Aorta (tissue), 5 donors: ENCODE measurements at places on chromosomes 4 and X. TPM values are rescaled to one million over a fixed set of nuclear protein-coding genes. Genes with fewer than 3 reads are reported as not detected.

DNA sequence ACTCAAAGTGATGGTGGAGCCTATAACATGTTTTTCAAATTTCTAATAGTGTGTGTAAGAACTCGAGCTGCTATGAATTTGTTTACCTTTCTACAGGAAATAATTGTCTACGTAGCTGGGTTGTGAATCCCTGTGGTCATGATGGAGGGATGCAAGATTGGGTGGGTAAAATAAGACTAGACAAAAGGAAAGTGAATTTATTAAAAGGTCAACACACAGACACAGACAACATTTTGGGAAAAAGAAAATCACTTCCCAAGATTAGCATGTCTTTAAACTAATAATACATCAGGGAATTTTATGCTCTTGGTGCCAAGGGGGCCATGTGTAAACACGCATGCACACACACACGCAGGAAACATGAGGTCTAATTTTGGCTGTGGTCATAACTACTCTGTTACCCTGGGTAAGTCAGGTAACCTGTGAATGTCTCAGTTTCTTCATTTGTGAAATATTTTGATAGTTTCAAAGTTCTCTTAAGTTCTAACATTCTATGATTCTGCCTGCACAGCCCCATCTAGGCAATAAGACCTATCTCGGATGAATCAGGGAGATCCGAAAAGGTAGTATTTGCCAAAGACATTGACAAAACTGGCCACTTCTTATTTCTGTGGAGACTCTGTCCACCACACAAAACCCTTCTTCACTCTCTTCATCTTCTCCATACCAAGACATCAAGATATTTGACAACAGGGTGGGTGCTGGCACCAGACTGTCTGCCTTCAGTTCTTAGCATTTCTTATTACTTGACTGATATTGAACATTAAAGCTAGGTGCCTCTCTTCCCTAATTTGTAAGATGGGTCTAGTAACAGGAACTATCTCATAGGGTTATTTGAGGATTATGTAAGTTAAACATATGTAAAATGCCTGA lies 1.6 kb upstream of the UNC5C start:
- no peaks in the 10 kb centered on the region for H3K27me3 ChIP-seq
- no peaks in the 10 kb centered on the region for H3K36me3 ChIP-seq
- H3K4me1 ChIP-seq, result no peaks in the 10 kb centered on the region

- no peak for DNase-seq
- H3K4me1 ChIP-seq, result no peaks in the 10 kb centered on the region
- H3K27me3 ChIP-seq, result no peaks in the 10 kb centered on the region
- no peaks in the 10 kb centered on the region for H3K36me3 ChIP-seq
These were observed 1.4 kb downstream of the DCX start for GRCh38 chrX:111410590-111411078.

Gene CT55
- total RNA-seq, result not detected

GRCh38 chr4:138645289-138645688 lies 370.3 kb upstream of the NOCT start:
- H3K4me3 ChIP-seq, result no peak overlapping the region
- no peaks in the 10 kb centered on the region for H3K27me3 ChIP-seq
- DNase-seq, result no peak

DNA sequence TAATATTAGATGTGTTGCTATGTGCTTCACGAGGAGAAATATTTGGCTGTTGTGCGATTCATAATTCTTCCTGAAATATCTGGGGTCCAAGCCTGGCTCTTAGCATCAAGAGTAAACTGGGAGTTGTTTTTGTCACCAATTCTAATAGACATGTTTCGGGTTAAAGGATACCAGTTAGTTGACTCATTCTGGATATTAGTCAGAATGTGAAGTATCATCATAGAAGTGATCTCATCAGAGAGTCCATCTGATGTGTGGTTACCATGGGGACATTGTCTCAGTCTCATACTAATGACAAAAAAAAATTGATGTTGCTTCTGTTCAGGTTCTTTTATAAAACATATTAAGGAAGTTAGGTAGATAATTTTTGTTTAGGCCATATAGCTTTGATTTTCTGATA lies 57.2 kb upstream of the MTMR1 start:
- no peaks in the 10 kb centered on the region for H3K27me3 ChIP-seq
- H3K4me3 ChIP-seq, result no peak overlapping the region
- H3K27ac ChIP-seq, result no peak overlapping the region
- no peaks in the 10 kb centered on the region for H3K36me3 ChIP-seq
- no peaks in the 10 kb centered on the region for H3K4me1 ChIP-seq

DNA sequence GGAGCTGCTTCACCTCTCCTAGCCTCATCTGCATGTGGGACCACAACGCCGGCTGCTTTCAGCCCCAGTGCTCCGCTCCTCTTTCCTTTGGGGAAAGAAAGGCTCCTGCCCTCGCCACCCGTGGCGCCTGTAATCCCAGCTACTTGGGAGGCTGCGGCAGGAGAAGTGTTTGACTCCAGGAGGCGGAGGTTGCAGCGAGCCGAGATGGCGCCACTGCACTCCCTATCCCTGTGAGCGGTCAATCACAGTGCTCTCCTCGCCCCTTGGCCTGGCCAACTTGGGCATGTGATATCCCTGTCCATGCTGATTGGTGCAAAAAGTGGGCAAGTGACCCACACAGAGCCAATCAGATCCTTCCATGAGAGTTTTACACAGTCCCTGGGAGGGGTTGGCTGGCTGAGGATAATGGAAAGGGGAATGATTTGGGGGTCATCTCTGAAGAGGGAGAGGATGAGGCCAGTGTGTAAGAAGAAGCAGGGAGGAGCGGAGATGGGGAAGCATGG lies 56.2 kb downstream of the WFS1 start:
- no peak overlapping the region for H3K27ac ChIP-seq
- H3K27me3 ChIP-seq, result no peaks in the 10 kb centered on the region
- DNase-seq, result no peak
- H3K4me1 ChIP-seq, result no peaks in the 10 kb centered on the region
- no peaks in the 10 kb centered on the region for H3K36me3 ChIP-seq

Gene DMP1
- total RNA-seq, result not detected

GRCh38 chr4:31054295-31054694 lies 334.1 kb downstream of the PCDH7 start:
- no peak overlapping the region for H3K4me3 ChIP-seq
- peaks cover 4% of the 10 kb centered on the region for H3K4me1 ChIP-seq
- no peak for DNase-seq
- H3K27me3 ChIP-seq, result no peaks in the 10 kb centered on the region

- H3K27ac ChIP-seq, result no peak overlapping the region
- H3K4me1 ChIP-seq, result no peaks in the 10 kb centered on the region
- peak; percentile 57 for DNase-seq
- H3K36me3 ChIP-seq, result no peaks in the 10 kb centered on the region
- no peak overlapping the region for H3K4me3 ChIP-seq
- no peaks in the 10 kb centered on the region for H3K27me3 ChIP-seq
These were observed 76.0 kb downstream of the SPIN4 start for GRCh38 chrX:63275127-63275526.

Gene GRIPAP1
- 46.1 TPM for total RNA-seq

- DNase-seq, result no peak
- no peaks in the 10 kb centered on the region for H3K36me3 ChIP-seq
- no peak overlapping the region for H3K27ac ChIP-seq
- H3K27me3 ChIP-seq, result no peaks in the 10 kb centered on the region
- H3K4me1 ChIP-seq, result no peaks in the 10 kb centered on the region
These were observed 26.5 kb upstream of the RBMX start for GRCh38 chrX:136906921-136907510.

DNA sequence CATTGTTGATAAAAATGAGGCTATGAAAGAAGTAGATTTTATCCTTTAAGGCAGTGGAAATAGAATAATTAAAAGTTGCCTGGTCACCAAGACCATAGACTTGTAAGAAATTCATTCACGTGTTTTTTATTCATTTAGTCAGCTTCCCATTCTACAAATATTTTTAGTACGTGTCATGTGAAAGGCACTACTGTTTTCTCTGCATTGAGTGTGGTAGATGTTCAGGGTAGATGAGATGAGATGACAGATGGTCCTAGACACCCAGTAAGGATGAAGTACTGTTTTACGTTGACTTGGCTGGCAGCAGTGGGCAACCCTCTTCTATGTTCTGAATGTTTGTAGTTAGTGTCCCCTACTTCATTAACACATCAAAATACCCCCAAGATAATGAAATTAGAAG lies 228.1 kb downstream of the ARHGAP24 start:
- no peak overlapping the region for H3K4me3 ChIP-seq
- no peaks in the 10 kb centered on the region for H3K4me1 ChIP-seq
- no peaks in the 10 kb centered on the region for H3K27me3 ChIP-seq
- no peak for DNase-seq
- H3K27ac ChIP-seq, result no peak overlapping the region

Gene PI4K2B
- total RNA-seq, result 12.2 TPM

DNA sequence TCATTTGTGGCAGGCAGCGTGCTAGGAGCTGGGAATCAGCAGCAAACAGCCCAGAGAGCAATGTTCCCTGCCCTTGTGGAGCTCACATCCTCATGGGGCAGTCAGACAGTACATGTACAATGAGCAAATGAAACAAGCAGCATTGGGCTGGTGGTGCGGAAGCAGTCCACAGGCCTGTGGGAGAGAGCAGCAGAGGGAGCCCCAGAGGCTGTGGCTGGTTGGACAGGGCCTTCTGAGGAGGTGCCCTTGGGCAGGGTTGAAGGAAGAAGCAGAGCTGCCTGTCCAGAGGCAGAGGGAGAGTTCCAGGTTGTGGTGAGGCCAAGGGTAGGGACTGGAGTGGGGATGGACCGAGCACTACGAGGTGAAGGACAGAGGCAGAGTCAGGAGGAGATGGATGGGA lies 22.5 kb downstream of the MMGT1 start:
- no peak overlapping the region for H3K4me3 ChIP-seq
- H3K36me3 ChIP-seq, result no peaks in the 10 kb centered on the region
- DNase-seq, result no peak
- H3K27ac ChIP-seq, result no peak overlapping the region

DNA sequence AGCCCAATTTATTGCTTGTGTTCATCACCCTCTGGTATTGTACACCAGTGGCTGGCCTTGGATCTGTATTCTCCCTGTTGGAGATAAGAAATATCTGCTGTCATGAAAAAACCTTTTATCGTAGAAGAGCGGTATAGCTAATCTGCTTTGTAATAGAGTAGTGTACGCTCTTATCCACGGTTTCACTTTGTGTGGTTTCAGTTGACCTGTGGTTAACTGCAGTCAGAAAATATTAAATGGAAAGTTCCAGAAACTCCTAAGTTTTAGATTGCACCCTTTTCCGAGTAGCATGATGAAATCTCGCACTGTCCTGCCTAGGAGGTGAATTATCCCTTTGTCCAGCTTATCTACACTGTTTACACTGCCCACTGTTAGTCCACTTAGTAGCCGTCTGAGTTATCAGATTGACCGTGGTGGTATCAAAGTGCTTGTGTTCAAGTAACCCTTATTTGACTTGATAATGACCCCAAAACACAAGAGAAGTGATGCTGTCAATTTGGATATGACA lies 42.4 kb downstream of the KDM6A start:
- H3K27me3 ChIP-seq, result no peaks in the 10 kb centered on the region
- peaks cover 6% of the 10 kb centered on the region for H3K4me1 ChIP-seq
- no peak overlapping the region for H3K27ac ChIP-seq
- no peak for DNase-seq

GRCh38 chr4:48553720-48554119 lies 63.7 kb downstream of the ZAR1 start:
- peaks cover 11% of the 10 kb centered on the region for H3K36me3 ChIP-seq
- H3K27ac ChIP-seq, result no peak overlapping the region
- no peaks in the 10 kb centered on the region for H3K4me1 ChIP-seq
- no peak for DNase-seq

DNA sequence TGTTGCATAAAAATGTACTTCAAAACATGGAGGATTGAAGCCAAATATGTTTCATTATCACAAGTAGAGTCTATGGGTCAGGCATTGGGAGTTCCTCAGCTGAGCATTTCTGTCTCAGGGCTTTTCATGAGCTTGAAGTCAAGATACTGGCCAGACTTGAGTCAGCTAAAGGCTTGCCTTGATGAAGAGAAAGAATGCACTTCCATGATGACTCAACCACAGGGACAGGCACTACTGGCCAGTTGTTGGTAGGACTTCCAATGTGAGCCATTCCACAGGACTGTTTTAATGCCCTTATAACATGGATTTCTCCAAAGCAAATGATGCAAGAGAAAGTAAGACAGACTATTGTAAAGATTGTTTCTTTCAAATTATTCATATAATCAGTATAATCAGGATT lies 895.6 kb downstream of the RAB28 start:
- no peak overlapping the region for H3K27ac ChIP-seq
- H3K36me3 ChIP-seq, result no peaks in the 10 kb centered on the region
- no peaks in the 10 kb centered on the region for H3K27me3 ChIP-seq
- H3K4me1 ChIP-seq, result no peaks in the 10 kb centered on the region
- DNase-seq, result no peak
- H3K4me3 ChIP-seq, result no peak overlapping the region

DNA sequence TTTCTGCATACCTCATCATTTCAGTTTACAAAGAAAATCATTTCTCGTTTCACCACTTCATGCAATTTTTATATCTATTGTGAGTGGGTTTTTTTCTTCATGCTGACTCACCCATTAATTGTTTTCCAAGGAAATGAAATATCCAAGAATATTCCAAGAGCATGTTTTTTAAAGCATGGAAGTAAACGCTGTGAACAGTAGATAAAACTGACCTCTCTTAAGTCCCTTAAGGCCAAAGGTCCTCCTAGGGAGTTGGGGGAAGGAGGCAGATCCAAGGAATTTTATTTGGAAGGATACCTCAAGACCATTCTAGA lies 2.6 kb upstream of the APBB2 start:
- DNase-seq, result no peak
- H3K36me3 ChIP-seq, result no peaks in the 10 kb centered on the region
- no peak overlapping the region for H3K4me3 ChIP-seq
- H3K27ac ChIP-seq, result no peak overlapping the region
- no peaks in the 10 kb centered on the region for H3K4me1 ChIP-seq

- no peak for DNase-seq
- H3K27me3 ChIP-seq, result no peaks in the 10 kb centered on the region
- H3K36me3 ChIP-seq, result no peaks in the 10 kb centered on the region
- H3K4me1 ChIP-seq, result no peaks in the 10 kb centered on the region
- no peak overlapping the region for H3K27ac ChIP-seq
- no peak overlapping the region for H3K4me3 ChIP-seq
These were observed 52.3 kb upstream of the HOPX start for GRCh38 chr4:56733352-56733751.

- peak; percentile 51 for DNase-seq
- no peaks in the 10 kb centered on the region for H3K36me3 ChIP-seq
These were observed 9.9 kb upstream of the GASK1B start for GRCh38 chr4:158182736-158183135.

Gene SOD3
- total RNA-seq, result 356 TPM
